ENCODE measurements at places on chromosomes 11 and 22.

GRCh38 chr22:27873472-27873871 is 45.6 kb downstream of the PITPNB start:
- no peak for DNase-seq

- DNase-seq, result no peak
These were observed 30.1 kb upstream of the RASD2 start for GRCh38 chr22:35510481-35510934.

DNA sequence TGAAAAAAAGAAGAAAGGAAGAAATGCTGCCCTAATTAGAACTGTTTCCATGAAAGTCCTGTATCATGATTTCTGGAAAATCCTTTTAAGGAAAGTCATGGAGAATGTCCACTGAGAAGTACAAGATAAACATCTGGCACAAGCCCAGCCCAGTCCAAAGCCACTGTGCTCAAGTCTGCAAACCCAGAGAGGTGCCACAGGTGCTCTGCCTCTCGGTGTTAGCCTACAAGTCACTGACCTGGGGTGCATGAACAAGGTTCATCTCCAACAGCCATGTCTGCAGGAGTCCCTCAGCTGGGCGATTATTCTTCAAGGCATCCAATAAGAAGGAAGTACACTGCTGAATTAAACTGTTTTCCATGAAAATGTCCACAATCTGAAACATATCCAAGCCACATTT is 51.1 kb upstream of the SLC25A1 start:
- no peak for DNase-seq

DNA sequence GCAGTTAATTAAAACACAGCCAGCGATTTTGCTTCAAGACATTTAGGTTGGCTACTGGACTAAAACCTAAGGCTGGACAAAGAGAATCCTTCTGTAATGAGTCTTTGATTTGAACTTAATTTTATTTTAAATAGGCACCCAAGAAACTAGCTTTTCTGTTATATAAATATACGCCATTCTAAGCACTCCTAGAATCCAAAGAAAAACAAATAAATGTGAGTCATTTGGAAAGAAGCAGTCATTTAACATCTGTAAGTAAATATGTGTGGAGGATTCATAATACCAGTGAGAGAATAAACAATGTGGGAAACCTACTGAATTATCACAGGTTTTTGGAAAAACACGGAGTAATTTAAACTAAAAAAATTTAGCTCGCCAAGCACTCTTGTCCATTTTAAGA is 1.2 kb upstream of the TECTA start:
- no peak for DNase-seq

DNA sequence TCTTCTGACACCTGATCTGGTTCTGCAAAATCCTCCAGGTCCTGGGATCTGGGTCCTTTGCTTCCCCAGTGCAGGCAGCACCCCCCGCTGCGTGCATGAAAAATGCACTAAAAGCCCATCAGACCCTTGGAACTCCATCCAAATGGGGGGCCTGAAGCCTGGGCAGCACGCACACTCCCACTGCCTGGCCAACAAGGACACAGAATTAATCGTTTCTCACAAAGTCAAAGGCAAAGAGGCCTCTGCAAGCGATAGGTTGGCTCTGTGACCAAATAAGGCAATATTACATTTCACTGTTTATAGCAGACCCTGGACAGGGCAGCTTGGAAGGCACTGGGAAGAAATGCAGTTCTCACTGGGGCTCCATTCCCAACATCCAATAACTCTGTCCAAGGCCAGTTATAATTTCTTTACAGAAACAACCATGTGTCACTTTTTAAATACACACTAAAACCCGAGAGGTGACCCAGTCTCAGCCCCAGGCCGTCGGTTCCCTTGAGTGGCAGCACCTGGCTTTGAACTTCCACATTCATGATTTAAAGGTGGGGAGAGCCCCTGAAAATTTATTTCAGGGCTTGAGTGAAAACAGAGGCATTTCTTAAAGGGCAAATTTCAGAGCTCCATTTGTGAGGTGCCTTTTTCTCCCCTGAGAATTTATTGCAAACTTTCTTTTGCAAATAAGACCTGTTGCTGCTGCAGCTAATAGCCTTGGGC is 114.4 kb upstream of the ANO1 start:
- DNase-seq, result no peak

GRCh38 chr11:73184953-73185671 is 33.0 kb upstream of the P2RY2 start:
- DNase-seq, result peak; percentile 91

DNA sequence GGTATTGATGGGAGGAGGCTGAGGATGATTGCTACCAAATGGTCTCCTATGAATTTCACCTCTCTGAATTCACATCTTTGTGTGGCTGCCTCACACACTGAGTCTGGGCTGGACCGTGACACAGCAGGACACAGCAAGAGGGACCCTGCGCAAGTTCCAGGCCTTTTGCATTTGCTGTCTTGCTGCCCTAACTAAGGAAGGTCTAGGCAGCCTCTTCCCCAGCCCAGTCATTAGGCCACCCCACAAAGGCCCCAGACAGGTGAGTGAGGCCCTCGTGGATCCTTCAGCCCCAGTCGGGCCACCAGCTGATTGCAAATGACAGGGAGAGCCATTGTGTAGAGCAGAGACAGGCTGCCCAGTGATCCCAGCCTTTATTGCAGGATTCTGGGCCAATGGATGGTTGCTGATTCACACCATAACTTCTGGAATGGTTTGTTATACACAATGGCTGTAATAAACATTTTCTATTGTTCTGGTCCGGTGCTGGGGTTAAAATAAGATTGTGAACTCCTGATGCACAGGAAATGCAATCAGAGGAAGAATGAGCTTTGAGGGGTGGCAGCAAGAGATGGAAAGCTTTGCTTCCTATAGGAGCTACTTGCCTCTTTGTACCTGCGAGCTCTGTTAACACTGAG is 28.5 kb upstream of the CSNK2A3 start:
- DNase-seq, result no peak

GRCh38 chr11:3838504-3838903 is 2.3 kb downstream of the RHOG start:
- DNase-seq, result no peak

DNA sequence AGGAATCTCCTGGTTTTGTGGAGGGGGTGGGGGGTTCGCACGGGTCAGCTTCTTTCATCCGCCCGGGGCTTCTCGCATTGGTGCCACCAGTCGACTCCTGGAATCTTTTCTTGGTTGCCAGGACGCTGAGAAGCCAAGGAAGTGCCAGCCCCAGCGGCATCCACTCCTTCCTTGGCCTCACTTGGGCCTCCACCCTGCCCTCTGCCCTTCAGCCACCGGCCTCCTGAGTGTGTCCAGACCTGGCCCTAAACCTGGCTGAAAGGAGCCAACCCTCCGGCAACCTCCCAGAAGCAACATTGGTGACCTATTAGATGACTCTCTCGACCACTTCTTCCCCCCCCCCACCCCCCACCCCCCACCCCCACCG is 518 bp upstream of the GALNT18 start:
- no peak for DNase-seq

DNA sequence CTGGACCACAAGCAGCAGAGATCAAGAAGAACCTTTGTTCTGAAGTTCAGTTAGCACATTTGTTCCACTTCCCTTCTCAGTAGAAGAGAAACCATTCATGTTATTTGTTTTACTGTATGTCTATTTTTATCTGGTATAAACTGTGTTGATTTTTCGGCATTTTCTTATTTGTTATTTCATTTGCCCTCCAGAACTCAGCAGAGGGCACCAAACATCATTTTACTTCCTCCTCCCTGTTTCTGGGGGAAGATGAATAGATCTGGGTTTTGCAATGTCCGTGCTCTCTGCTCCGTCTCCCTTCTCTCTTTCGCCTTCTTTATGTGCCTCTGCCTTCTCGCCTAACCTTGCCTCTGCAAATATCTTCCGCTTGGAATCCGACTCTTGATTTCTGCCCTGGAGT is 366.9 kb downstream of the NTM start:
- DNase-seq, result no peak

DNA sequence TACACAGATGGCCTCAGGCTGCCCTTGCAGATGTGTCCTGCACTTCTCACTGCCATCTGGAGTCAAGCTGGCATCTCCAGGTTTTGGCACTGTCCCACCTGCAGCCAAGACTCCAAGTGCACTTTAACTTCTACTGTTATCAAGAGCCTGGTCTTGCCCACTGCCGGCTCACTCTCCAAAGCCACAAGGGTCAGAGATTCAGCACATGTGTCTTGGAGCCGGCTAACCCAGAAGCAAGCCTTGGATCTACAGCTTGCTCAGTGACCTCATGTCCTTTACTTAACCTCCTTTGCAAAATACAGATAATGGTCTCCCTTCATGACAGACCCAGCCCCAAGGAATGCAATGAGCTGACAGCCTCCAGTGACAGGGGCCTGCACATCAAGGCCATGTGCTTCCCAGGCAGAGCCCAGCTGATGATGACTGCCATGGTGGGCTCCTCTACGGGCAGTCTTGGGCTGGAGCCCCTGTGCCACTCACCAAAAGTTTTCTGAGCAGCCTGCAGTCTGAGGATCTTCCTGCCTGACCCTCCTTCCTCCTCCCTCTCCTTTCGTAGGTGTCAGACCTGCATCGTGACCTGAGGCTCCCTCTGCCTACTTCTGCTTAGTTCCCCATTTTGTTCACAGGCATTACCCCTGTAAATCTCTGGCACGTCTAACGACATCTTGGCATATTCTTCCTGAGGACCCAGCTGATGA is 9.0 kb downstream of the TP53AIP1 start:
- no peak for DNase-seq

DNA sequence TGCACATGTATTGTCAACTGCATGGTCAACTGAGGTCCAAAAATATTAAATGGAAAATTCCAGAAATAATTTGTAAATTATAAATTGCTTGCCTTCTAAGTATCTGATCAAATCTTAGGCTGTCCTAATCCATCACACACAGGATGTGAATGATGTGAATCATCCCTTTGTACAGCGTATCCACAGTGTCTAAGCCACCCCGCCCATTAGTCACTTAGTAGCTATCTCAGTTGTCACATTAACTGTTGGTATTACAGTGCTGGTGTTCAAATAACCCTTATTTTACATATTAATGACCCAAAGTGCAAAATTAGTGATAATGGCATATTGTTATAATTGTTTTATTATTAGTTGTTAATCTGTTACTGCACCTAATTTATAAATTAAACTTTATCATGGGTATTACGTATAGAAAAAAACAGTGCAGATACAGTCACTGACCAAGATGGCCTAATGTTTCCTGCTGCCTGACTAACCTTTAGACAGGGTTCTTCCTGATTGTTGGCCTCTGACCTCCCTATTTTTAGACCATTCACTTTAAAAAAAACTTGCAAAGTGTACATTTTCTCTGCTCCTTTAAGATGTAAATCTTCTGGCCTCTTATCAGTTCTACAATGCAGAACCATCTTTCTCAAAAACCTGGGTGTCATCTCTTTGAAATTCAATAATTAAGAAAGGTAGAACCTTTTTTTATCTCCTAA is 2.9 kb upstream of the SVIP start:
- no peak for DNase-seq

Measured in HT-29 (cell line).